Cortex of kidney (tissue), 1 donor: ENCODE measurements at places on chromosomes 11 and 22.

DNA sequence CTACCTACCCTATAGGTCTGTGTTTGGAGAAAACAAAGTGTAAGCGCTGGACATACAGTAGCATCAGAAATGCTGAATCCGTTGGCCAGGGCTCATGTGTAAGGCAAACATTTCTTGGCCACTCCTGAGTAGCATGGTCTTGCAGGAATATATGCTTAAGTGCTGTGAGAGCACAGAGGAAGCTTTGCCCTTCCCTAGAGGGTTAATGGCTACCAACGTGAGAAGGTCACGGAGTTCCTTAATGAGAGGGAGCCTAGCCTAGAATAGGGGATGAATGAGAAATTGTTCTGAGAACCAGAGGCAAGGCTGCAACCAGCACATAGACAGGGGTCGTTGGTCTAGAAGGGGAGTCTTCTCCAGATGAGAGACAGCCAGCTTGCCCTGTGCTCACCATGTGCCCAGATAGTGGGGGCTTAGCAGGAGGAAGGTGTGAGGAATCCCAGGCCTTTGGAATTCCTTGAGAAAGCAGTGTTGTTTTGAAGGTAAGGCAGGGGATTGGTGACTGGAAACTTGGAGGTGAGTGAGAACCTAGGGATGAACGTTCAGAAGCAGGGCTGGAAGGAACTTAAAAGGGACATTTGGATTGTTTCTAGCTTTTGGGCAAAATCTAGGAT is 29.5 kb downstream of the RCOR2 start:
- DNase-seq = no peak

- DNase-seq = no peak
Observed at GRCh38 chr22:39925909-39926679, 25.2 kb downstream of the GRAP2 start.

GRCh38 chr11:61293867-61294716 is 1.0 kb downstream of the VWCE start:
- DNase-seq = no peak

- DNase-seq = no peak
Observed at GRCh38 chr11:69877235-69877634, 58.0 kb upstream of the FGF3 start.

DNA sequence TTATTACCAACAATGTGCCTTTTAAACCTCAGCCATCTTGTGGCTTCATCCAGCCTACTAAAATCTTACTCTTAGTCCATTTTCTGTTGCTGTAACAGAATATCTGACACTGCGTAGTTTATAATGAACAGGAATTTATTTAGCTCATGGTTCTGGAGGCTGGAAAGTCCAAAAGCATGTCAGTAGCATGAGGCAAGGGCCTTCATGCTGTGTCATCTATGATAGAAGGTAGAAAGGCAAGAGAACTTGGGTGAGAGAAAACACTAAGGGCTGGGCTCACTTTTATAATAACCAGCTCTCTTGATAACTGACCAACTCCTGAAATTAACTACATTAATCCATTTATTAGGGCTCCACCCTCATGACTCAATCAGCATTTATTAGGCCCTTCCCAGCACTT is 13.5 kb downstream of the BTBD10 start:
- no peak for DNase-seq
